8988T (cell line): ENCODE measurements at places on chromosomes 5 and 9.
A peak's percentile ranks its signal among the peaks of the same experiment; 100 is the strongest.

DNA sequence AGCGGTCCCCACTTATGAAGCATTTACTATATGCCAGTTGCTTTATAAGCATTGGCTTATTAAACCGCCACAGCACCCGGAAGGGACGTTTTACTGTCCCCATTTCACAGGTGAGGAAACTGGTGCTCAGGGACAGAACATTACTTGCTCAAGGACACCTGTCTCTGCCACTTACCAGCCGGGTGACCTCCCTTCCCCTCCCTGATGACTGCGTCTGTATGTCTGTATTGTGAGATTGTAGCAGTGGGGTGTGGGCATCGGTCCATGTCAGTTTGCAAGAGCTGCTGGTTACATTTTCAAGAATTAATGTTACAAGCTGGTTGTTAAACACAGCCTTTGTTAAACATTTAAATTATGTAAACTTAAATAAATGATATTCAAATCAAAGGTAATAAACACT is 77.6 kb upstream of the LMX1B start:
- no peak for DNase-seq

- DNase-seq: no peak
Observed at GRCh38 chr5:124923131-124923530, 176.7 kb upstream of the ZNF608 start.

GRCh38 chr5:143685246-143685815 is 126.6 kb upstream of the HMHB1 start:
- DNase-seq: no peak

- DNase-seq: no peak
Observed at GRCh38 chr5:136056771-136057335, 28.1 kb downstream of the TGFBI start.

GRCh38 chr5:172984244-172984953 is 828 bp downstream of the ATP6V0E1 start:
- DNase-seq: peak; percentile 43

- peak; percentile 54 for DNase-seq
Observed at GRCh38 chr5:9547122-9547947, 1.5 kb upstream of the SEMA5A start.

DNA sequence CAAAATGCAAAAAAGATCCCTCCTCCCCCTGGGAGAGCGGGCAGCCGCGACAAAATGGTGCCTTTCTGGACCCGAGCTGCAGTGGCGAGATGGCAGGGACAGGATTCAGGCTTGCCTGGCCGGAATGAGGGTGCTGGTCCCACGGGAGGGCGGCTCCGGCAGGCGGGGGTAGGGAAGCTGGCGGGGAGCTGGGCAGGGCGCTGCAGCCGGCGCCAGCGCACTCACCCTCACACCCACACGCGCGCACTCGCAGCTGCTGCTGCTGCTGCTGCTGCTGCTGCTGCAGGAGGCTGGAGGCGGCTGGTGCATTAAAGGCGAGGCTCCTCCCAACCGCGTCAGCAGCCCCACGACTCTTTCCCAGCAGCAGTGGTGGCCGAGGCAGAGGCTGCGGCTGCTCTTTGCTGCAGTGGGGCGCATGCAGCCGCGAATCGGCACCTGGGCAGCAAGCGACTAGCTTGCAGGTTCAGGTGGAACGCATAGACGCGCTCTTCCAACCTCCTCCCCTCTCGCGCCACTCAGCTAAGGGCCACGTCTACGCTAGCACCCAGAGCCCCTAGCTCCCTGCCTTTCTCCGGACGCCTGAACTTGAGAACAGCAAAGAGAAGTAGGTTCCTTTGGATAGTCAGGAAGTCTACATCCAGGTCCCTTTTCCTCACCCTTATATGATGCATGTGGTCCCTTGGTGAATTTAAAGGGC is at the start of gene PPP2R2B:
Gene PPP2R2B (minus strand): TSS at position 282 of the 697 bp plus-strand sequence.
- peak; percentile 37 for DNase-seq

GRCh38 chr5:142499591-142500226 is 174.9 kb upstream of the SPRY4 start:
- no peak for DNase-seq

DNA sequence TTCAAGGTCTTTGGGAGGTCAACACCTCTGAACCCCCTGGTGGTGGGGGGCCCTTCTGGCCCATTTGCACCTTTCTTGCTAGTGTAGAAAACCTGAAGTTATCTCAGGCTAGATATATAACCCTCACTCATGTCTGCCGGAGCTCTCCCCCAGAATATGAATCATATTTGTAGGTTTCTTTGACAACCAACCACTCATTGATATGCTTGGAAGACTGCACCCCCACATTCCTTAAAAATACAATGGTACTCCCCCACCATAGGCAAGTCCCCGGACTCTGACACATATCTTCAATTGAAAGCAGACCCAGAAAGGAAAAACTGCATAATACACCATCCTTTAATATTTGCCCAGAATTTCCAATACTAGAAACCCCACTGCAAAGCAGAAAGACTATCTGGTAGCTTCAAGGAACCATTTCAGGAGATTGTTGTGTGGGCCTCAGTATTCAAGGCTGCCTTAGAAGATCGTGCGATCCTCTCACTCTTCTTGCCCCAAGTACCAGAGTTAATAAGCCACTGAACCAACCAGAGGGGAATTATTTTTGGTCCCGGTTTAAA is 978 bp upstream of the UBE2B start:
- DNase-seq: no peak

- no peak for DNase-seq
Observed at GRCh38 chr5:127042593-127042992, 12.2 kb upstream of the MARCHF3 start.

DNA sequence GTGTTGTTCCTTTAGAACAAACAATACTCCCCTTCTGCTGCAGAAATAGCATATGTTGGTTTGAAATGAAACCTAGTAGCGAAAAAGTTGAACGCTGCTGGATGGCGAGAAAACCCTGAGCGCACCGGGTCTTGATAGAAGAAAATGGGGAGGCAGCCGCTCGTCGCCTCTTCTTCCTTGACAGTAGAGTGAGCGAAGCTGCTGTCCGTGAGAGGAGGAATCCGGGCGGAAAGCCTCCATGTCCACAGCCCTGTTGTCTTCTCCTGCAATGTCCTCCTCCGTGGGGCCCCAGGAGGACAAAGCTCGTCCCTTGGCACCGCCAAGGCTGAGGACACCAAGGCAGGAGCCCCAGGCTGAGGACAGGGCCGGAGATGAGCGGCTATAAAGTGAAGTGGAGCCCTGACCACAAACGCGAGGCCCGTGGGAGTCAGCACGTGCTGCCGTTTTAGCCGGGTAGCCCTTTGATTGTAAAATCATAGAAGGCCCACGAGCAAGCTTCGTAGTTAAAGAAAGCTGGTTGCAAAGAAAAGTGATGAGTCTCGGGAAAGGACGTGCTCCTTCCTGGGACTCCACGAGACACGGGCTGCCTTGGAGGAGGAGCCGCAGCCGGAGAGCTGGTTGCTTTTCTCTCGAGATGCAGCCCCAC is 35.6 kb downstream of the MRPL36 start:
- DNase-seq: no peak

DNA sequence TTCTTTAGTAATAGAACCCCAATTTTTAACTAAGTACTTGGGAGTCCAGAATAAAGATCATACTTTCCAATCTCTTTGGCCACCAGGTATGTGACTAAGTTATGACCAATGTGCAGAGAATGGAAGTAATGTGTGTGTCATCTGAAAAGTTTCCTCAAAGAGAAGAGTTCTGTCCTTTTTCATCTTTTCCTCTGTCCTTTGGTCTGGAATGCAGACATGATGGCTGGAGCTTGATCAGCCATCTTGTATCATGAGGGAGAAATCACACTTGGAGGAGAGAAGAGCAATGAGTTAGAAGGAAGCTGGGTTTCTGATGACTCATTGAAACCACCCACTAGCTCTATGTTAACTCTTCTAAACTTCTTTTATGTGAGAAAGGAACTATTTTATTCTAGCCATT is 5.5 kb upstream of the CPEB4 start:
- no peak for DNase-seq

DNA sequence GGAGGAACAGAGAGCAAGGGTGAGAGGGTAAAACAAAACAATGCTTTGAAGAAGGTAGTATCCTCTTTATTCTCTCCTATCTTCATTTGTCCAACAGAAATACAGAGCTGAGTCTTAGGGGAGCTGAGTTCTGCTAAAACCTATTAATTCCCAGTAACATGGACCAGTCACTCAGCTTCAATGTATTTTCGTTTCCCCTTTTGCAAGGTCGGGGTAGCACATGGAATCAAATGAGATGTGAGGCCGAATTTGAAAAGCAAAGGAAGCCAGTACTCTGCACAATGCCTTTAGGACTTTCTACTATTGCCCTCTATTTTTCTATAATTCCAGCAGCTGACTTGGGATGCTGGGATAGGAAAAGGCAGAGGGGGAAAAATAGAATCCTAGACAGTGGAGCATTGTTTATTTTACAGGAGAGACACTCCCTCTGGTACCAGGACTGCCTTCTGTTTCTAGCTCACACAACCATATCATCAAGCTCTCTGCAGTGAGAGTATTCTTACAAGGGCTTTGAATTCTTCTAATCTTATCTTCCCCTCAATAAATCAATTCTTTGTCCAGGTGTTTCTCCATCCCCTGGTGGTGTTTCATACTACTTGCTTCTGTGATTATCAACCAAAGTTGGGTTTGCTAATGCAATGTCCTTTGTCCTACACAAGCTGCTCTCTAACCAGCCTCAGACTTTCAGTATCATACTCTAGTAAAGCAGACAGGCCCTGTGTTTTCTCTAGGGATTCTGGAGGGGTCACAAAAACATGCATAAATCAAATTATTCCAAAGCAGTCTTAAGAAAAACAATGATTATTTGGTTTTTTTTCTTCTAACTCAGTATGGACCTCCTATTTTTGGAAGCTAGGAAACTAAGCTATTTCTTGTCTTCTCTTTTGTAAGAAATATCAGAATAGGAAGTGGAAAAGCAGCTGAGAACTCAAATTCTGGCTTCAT is 341.5 kb downstream of the OSTF1 start:
- DNase-seq: no peak

- no peak for DNase-seq
Observed at GRCh38 chr9:3578786-3579185, 53.0 kb upstream of the RFX3 start.

- DNase-seq: no peak
Observed at GRCh38 chr5:72597456-72597948, 90.3 kb upstream of the ZNF366 start.

- no peak for DNase-seq
Observed at GRCh38 chr5:135446206-135446605, 942 bp downstream of the DCANP1 start.

DNA sequence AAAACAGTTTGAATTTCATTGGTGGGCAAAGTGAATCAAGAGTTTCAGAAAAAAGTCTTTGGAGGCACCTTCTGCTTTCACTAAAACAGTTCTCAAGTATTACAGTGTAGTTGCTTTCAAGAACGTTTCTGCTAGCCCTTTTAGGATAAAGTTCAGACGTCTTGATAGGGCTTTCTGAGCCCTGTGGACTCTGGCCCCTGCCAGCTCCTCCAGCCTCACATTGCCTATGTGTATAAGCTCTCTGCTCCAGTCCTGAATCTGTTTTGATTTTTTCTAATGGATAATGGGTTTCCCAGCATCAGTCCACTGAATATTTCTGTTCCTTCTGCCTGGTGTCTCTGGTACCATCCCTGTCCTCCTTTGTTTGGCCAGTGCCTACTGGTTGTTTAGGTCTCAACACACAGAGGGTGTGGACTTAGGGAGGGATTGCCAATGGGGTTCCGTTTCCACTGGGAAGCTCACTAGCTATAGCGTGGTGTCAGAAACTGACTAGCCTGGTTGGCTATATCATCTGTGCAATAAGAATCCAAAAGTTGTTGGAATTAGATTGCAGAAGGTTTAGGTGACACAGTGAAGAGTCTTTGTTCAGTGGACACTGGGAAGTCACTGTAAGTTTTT is 26.4 kb downstream of the ARHGAP26 start:
- DNase-seq: no peak

- no peak for DNase-seq
Observed at GRCh38 chr9:89243296-89244061, 64.9 kb upstream of the SHC3 start.

DNA sequence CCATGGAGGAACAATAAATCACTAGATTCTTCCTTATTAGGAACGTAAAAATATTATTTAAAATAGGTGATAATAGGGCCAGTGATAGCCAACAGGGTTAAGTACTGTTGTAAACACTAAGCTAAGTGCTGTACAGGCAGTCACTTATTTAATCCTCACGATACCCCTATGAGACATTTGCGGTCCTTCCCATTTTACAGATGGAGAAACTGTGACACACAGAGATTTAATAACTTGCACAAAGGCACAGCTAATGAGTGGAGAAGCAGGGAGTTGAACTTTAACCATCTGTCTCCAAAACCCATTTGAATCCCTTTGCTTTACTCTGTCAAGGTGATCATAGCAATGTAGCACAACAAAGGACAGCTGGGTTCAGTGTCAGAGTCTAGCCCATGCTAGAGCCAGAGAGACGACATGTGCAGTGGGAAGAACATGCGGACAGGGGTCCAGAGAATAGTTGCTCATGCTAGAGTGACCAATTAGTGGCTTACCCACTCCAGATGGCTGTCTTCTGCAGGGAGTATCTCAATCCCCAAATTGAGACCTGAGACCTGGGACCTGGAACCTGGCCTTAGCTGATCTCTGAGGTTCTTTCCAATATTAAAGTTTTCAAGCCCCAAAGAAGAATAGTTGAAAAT is 28.9 kb downstream of the STXBP1 start:
- no peak for DNase-seq

DNA sequence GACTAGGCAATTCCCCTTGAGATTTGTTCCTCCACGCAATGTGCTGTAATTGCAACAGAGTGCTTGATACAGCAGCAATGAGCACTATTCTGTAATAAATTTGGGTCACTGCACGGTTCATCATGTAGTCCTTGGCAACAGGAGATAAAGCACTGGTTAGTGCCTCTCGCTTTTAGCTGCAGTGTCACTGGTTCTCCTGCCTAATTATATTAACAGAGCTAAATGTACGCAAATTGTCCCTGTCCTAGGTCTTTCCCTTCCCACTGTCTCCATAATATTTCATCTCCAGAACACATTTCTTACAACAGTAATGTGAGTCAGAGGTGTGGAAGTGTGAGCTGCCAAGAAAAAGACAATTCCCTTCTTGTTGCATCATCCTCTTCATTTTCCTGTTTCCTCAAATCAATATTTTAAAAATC is 553.1 kb downstream of the ZNF608 start:
- DNase-seq: no peak

DNA sequence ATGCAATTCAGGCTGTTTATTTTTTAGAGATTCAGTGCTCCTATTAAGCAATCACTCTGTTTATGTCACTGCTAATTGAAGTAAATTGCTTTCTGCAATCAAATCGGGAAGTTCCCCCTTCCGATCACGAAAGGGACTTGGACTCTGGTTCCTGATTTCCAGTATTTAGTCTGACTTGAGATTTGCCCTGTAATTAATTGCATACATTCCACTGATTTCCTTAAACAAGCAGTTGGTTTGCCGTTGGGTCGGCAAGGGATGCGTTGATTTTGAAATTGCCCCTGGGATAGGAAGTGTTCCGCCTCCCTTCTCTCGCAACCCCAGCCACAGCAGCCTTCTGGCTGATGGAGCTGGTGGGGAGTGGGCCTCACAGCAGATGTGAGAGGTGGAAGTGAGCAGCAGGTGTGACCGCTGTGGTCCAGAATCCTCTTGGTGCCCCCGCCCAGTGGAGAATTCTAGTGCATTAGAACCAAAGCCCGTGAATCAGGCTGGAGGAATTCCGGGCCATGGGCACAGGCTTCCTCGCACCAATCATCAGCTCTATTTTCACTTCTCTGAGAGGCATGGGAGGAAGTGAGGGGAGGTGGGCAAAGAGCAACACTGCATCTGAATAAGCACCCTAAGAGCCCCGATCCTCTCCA is 102.5 kb downstream of the SPRY4 start:
- DNase-seq: no peak

GRCh38 chr5:171387970-171388815 is 544 bp downstream of the NPM1 start:
- DNase-seq: peak; percentile 42
